IPS DF 6.9 (cell line): ENCODE measurements at places on chromosomes 3 and 15.

GRCh38 chr3:24344784-24345439 lies 149.7 kb downstream of the THRB start:
- DNase-seq, result no peak

DNA sequence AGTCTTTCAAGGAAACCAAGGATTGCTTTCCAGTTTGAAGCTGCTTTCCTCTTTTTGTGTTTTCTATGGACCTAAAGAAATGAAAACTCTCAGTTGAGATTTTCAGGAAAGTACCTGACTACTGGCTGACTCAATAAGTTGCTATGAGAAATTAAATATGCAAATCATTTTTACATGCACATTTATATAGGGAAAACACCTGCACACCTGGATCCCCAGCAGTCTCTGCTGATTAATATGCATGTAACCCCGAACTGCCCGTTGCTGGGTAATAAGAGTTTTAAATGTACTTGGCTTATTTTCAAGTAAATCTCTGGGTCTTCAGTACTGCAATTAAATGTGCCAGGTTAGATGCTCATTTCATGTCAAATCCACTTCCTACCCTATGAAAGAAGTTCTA lies 77.2 kb downstream of the KBTBD8 start:
- no peak for DNase-seq

- DNase-seq, result no peak
Measured at GRCh38 chr3:128698211-128699047, 27.6 kb upstream of the RAB7A start.

GRCh38 chr3:45554006-45554666 lies 40.4 kb upstream of the LIMD1 start:
- DNase-seq, result no peak

GRCh38 chr3:137008131-137008530 lies 50.3 kb downstream of the IL20RB start:
- no peak for DNase-seq

- no peak for DNase-seq
Measured at GRCh38 chr15:41546851-41547786, 3.1 kb upstream of the RPAP1 start.

GRCh38 chr3:162354356-162354755 lies 857.7 kb downstream of the OTOL1 start:
- no peak for DNase-seq

- DNase-seq, result no peak
Measured at GRCh38 chr3:13213911-13214846, 140.9 kb upstream of the IQSEC1 start.

DNA sequence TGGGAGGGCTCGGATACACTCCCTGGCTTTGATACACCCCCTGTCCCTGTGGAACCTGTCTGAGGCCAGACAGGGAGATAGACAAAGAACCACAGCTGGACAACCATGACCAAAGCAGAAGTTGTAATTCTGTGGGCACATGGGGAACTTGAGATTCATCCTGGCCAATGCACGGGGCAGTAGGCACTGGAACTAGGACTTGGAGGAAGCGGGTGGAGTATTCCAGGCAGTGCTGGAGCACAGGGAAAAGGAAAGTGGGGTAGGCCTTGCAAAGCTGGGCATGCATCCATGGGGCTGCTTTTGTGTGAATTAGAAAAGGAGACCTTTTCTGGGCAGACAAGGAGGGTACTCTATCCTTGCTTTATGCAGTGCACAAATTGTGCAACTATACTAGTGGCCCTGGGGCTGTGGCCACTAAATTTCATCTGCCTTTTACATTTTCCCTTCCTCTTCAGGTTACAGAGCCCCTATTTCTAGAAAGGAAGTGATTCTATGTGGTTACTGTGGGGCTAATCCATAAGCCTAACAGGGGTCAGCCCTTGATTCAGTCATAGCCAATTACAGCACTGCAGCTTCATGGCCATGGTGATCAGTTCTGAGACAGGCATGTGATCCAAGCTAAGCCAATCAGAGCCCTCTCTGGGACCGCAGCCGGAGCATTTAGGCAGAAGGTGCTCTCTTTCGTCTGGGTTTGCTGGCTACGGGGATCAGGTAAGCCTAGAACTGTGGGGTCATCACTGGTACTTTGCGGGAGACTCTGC lies 21.0 kb downstream of the CRABP1 start:
- DNase-seq, result no peak

DNA sequence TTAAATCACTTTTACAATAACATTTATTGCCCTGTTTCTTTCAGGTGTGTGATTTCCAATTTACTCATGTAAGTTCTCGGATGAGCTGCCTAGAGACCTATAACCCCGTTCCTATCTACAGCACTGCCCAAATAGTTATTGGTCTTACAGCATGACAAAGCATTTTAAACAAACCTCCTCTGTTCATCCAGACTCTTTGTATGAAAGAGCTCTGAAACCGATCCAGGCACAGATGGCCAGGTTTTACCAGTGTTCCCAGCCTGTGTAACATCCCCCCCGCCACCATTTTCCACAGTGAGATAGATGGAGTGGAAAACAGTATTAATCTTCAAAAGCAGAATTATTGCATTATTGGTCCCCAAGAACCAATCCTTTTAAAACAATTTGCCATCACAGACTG lies 59.0 kb upstream of the SPTSSB start:
- no peak for DNase-seq

DNA sequence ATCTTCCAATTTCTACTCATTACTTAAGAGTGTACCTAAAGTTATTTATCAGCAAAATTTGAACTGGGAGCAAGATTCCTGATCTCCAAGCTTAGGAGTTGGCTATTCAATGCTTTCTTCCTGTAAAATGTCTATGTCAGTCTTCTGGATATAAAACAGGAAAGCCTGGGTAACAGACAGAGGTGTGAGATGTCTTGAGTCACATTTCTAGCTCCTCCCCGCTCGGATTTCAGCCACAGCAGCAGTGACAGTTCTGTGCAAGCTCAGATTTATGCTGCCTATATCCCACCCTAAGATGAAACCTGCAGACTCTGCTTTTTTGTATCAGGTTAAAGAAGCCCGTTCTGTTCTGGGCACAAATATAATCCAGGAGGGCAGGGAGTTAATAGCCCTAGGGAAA lies 2.1 kb upstream of the ARMC8 start:
- no peak for DNase-seq
